ENCODE measurements at places on chromosomes 5 and 9. TPM values are rescaled to one million over a fixed set of nuclear protein-coding genes. Genes with fewer than 3 reads are reported as not detected.

CSF1R gene
- 3.6 TPM for total RNA-seq

GRCh38 chr5:1107167-1108022, 4.5 kb downstream of the SLC12A7 start:
- DNase-seq: no peak

DNA sequence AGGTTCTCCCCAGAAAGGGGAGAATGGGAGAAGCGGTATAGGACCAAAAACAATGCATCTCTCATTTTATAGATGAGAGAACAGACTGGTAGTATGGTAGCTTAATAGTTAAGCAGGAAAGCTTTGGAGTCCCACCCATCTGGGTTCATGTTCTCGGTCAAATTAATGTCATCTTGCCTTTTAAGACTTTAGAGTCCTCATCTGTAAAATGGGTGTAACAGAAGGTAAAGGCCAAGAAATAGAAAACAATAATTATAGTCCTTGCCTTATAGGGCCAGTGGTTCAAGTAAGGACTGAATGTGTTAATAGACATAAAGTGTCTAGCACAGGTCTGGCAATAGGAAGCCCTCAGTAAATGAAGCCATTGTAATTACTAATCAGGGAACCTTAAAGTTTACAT, 16.4 kb downstream of the SMIM3 start:
- DNase-seq: no peak

GRCh38 chr5:33509036-33509435, 68.3 kb downstream of the TARS1 start:
- DNase-seq: no peak
